GM12865 (cell line): ENCODE measurements at places on chromosomes 16 and 17.

DNA sequence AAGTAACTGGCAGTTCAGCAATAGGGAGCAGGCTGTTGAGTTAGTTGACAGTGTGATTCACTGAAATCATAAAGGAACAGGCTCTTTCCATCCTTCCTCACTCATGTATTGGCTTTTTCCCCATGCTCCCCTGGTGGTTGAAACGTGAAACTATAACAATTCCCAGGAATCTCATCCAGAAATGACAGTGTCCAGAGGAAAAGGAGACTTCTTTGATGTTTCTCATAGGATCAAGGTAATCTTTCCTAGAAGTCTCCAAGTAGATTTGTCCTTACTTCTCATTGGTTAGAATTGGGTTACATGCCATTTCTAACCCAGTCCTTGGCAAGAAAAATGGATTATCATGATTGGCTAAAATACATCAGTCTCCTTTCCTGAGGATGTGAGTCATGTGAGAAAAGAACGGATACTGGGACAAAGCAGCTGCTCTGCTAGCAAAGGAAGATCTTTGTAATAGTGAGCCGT lies 14.4 kb downstream of the TTC19 start:
- DNase-seq = no peak

- peak; percentile 74 for DNase-seq
Observed at GRCh38 chr16:62692685-62693084, 656.4 kb upstream of the CDH8 start.

DNA sequence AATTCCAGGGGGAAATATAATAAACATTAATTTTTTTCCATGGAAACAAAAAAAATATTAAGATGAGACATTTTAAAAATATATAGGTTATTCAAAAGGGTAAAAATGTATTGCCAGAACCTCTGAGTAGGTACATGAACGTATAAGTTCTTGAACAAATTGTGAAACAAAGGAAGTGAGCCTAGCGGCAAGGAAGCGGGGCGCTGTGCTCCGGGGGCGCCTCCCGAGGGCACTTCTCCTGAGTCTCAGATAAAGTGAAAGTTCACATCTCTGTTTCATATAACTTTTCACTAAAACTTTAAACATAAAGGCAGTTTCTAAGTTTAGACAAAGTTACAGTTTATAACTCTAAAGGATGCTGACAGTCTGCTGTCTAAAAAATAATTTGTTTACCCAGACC lies 52.3 kb downstream of the TNRC6C start:
- DNase-seq = no peak

- DNase-seq = no peak
Observed at GRCh38 chr17:38741461-38741860, 6.7 kb downstream of the PCGF2 start.

GRCh38 chr16:50659806-50660205 lies 21.3 kb downstream of the SNX20 start:
- no peak for DNase-seq

- DNase-seq = no peak
Observed at GRCh38 chr16:62130101-62130500, 93.9 kb upstream of the CDH8 start.

- no peak for DNase-seq
Observed at GRCh38 chr17:46944931-46945330, 22.0 kb downstream of the GOSR2 start.

DNA sequence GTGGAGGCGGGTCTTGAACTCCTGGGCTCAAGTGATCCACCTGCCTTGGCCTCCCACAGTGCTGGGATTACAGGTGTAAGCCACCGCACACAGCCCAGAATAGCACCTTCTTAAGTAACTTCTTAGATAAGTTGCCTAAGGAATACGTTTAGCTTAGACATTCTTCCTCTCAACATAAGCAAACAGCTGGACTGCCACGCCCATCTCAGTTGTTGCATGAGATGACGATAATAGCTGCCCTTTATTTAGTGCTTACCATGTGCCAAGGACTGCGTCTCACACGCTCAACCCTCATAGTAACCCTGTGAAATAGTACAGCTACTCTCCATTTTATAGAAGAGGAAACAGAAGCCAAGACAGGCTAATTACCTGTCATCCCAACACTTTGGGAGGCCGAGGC lies 11.8 kb downstream of the HASPIN start:
- no peak for DNase-seq

DNA sequence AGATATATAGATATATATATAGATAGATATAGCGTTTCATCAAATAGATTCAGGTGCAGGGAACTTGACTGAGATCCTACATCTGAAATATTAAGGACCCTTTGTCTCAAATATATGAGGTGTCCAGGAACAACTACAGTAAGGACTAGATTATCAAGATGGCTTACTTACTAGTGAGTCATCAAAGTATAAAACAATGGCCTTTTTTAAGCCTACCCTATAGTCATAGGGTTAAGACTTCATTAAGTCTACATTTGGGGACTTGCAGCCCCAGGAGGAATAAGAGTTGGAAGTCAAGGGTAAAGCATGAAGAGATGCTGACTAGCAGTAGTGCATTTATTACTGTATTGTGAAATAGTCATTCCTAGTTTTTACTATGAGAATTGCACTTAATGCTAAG lies 1023.4 kb downstream of the CDH11 start:
- DNase-seq = no peak

- no peak for DNase-seq
Observed at GRCh38 chr17:4676791-4677190, 27.1 kb downstream of the PELP1 start.

DNA sequence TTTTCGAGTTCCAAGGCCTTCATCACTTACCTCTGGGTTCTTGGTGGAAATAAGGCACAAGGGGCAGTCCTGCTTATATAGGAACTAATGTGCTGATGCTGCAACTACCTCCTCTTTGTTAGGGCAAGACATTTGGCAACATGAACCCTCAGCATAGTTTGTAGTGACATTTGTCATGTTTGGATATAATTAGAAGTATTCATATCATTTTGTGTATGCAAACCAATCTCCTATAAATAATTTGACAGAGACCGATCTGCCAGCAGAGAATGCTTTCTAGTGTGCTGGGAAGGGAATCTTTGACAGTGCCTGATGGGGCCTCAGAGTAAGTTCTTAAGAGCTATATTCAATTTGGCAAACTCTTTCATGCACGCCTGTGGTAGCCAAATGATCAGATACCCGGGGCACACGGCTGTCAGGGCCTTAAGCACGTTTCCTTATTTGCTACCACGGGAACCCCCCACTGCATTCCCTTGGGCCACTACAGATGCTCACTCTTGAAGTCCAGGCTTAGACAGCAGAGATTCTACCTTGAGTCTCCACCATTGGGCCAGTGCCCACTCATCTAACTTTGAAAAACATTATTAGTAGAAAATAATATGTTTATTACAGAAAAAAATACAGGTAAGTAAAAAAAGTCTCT lies at the start of gene MYH8:
Gene MYH8 (minus strand): TSS at position 51 of the 643 bp plus-strand sequence. CDS start 1,723 bp downstream, outside the sequence.
- DNase-seq = no peak

GRCh38 chr17:6162892-6163291 lies 92.7 kb downstream of the WSCD1 start:
- no peak for DNase-seq

DNA sequence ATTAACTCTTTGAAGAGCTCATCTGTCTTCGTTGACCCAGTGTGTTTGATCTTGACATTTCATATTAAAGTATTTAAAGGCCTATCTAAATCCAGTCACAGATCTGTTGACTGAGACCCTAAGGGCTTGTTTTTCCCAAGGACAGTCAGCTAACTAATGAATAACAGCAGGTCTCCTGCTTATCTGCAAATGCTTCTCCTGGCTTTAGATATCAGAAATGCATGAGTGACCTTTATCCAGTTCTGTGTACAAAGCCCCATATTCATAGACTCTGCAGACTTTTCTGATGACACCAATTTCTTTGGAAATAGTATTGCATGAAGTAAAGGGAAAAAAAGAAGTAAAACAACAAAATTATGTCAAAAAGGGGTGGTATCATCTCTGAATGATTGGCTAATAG lies 70.3 kb downstream of the YPEL2 start:
- DNase-seq = no peak

- DNase-seq = no peak
Observed at GRCh38 chr17:57593739-57594462, 151.2 kb downstream of the CCDC182 start.

GRCh38 chr17:72906306-72906705 lies 186.2 kb downstream of the SLC39A11 start:
- DNase-seq = no peak

GRCh38 chr17:163514-164098 lies 17.8 kb downstream of the DOC2B start:
- DNase-seq = peak; percentile 16

GRCh38 chr16:84570739-84571403 lies 47.0 kb downstream of the COTL1 start:
- DNase-seq = no peak

- DNase-seq = no peak
Observed at GRCh38 chr17:45403906-45404490, 28.7 kb downstream of the ARHGAP27 start.

DNA sequence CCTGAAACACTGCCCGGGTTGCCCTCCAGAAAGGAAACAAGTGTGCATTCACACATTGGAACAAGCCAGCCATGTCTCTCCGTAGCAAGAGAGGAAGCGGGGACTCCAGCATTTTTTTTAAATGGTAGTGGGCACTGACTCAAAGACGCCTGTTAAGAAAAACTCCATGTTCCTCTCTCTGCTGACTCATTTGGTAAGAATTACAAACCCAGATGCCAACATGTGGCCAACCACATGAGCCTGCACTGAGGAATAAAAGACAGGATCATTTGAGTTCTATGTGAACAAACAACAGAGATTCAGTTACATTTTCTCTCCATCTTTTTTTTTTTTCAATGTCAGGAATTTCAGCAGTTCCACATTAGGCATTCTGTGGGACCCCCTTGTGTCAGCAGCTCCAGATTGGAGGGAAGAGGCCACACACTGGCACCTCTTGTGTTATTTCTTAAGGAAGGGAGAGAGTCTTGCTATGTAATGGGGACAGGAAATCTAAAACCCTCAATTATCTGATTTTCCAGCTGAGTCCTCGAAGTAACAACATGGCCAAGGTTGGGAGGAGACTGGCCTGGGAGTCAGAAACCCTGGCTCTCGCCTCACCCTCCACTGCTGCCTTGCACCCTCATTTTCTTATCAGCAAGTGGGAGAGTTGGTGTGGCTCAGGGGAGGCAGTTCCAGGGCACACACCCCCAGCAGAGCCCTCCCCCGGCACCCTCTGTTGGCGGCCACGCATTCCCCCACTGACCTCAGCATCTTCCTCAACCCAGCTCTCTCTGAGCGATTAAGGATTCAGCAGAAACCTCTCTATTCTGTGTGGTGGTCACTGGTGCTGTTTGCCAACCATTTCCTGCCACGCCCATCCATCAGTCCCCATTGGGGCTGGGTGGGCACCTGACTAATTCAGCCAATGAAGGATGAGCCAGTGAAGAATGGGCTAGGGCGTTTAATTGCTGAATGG lies 173.0 kb downstream of the FOXL1 start:
- no peak for DNase-seq

GRCh38 chr16:55263271-55264250 lies 60.4 kb upstream of the IRX6 start:
- no peak for DNase-seq

DNA sequence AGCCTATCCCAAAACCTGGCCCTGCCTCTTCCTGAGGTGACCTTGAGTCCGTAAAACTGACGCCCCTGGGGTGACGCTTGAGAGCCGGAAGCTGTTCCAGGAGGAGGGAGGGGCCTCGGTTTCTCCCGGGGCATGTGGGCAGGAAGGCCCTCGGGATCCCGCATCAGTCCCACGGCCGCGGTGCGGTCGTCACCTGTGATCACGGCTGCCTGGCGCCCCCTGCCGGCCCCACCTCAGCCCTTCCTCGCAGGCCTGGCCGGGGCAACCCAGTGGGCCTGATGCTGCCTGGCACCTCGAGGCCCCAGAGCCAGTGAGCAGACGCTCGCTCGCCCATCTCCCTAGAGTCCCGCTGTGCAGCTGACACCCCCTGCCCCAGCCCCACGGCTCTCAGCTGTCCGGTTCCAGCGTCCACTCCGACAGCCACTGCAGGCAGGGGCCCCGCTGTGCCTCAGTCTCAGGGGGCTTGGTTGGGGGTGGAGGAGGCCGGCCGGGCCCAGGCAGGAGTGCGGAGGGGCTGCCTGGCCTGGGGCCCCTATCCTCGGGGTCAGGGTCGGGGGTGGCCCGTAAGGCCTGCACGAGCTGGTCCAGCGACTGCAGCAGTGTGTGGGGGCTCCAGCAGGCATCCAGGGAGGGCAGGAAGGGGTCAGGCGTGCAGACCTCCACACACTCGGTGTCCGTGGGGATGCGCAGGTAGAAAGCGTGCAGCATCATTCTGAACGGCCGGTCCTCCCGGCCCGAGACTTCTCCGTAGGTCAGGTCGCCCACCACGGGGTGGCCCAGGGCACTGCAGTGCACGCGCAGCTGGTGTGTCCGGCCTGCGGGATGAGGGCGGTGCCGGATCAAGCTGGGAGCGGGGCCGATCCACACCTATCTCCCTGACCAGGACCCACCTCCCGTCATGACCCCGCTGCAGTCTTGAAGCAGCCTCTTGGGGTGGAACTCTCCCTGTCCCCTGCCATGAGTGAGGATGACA lies 2.3 kb downstream of the RPUSD1 start:
- DNase-seq = peak; percentile 74

GRCh38 chr17:79280866-79281572 lies 206.4 kb downstream of the ENGASE start:
- DNase-seq = no peak

DNA sequence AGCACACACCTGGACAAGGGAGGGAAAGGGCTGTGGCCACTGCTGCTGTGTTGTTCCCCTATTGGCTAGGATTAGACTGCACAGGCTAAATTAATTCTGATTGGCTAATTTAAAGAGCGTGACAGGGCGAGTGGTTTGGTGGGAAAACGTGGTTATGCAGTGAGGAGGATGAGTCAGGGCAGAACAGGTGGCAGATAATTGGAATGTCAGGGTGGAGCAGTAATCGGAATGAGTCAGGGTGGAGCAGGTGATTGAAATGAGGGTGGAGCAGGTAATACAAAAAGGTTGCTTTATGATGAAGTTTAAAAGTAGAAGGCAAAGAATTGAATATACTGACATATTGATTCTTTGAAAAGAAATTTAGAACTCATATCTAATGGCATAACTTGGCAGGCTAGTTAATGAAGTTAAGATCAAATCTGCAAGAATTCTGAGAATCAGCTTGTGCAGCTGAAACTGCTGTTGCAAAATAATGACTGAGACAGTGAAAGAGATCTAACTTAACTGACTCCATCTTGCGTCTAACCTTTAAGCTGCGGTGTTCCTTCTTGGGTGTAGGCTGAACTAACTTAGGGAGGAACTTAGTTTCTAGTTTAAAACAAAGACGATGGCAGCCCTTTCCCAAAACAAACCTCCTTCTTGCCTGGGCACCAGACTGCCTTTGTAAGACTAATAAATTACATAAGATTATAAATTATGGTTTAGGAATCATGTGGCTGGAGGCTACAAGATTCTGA lies 174.3 kb downstream of the UTP18 start:
- DNase-seq = no peak

DNA sequence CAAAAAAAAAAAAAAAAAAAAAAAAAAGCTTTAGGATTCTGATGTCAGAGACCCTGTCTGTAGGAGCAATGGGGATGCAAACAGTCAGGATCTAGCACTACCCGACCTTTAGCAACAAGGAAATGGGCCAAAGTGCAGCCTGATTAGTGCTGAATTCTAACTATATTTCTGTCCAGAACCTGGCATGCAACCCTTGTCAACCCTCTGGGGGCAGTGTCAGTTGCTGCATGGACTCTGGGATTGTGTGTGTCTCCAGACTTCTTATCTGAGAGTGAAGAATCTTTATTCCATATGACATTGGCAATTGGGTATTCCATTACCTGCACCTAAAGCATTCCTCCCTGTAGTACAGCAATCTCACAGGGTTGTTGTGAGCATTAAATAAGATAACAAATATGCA lies 120.3 kb upstream of the CRHR1 start:
- no peak for DNase-seq

- no peak for DNase-seq
Observed at GRCh38 chr16:71387045-71387871, 28.7 kb downstream of the CALB2 start.

GRCh38 chr16:53085369-53085843 lies 30.6 kb downstream of the CHD9 start:
- DNase-seq = no peak
